ENCODE measurements at places on chromosomes 1 and 21. TPM values are rescaled to one million over a fixed set of nuclear protein-coding genes. Genes with fewer than 3 reads are reported as not detected.

The ERI3 gene
- total RNA-seq: 93.3 TPM

The LAX1 gene
- not detected for total RNA-seq

DNA sequence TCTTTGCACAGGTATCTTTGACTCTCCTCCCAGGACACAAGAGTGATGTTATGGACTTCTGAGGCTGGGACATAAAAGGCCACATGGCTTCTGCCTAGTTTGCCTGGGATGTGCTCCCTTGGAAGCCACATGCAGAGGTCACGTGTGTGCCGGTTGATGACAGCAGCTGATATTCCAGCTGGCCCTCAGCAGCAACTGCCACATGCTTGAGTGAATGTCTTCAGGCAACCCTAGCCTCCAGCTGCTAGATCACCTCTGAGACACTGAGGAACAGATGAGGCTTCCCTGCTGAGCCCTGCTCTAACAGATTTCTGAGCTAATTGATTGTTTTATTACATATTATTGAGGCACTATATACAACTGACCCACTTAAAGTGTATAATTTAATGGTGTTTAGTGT lies 11.6 kb upstream of the AKR7A3 start:
- no peak for DNase-seq

The LYPD8 gene
- total RNA-seq: 0.51 TPM

DNA sequence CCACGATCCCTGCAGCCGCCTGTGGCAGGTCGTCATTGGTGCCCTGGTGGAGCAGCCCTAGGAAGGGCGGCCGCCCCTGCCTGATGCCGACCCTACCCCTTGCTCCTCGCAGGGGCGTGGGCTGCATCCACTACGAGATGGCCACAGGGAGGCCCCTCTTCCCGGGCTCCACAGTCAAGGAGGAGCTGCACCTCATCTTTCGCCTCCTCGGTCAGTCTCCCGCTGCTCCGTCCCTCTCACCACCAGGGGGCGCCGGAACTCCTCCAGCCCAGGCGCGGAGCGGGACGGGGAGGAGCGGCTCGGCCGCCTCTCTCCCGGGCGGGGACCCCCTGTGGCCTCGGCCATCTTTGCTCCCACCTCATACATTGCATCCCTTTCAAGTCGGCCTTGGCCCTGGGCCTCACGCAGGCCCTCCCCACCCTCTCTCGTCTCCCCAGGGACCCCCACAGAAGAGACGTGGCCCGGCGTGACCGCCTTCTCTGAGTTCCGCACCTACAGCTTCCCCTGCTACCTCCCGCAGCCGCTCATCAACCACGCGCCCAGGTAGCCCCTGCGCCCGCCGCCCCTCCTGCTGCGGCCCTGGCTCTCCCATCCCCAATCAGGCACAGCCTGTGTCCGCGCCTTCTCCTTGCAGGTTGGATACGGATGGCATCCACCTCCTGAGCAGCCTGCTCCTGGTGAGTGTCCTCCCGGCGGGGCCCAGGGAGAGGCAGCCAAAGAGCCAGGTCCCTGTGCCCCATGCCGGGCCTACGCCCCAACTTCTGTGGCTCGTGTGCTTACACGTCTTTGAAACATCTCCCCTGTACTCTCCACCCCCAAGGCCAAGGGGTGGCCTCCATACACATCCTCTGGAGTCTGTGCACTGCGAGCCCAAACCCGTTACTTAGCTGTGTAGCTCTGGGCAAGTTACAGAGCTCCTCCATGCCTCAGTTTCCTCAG lies 24.7 kb downstream of the CDK18 start:
- DNase-seq: peak; percentile 85

The SPRR4 gene
- not detected for total RNA-seq

The PTPN7 gene
- total RNA-seq: 1.5 TPM

The SH2D1B gene
- 1.1 TPM for total RNA-seq
